Stimulated activated CD4-positive, alpha-beta T cell treated with anti-CD3 and anti-CD28 coated beads, TNF-alpha, amount 100 ng/mL, for 1 hour (primary cell): ENCODE measurements at places on chromosomes 2 and 18.

DNA sequence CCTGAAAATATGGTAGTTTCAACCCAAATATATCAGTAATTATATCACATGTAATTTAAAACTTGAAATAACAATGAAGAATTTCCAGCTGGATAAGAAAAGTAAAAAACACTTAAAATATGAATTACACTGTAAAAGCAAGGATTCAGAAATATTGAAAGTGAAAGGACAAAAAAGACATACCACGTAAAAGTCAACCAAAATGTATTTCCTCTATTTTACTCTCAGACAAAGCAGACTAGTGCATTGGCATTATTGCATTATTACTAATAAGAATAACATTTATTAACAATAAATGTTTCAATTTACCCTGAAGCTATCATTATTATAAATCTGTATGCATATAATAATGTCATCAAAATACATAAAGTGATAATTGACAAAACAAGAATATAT lies 445.1 kb upstream of the TRIB2 start:
- DNase-seq, result no peak

DNA sequence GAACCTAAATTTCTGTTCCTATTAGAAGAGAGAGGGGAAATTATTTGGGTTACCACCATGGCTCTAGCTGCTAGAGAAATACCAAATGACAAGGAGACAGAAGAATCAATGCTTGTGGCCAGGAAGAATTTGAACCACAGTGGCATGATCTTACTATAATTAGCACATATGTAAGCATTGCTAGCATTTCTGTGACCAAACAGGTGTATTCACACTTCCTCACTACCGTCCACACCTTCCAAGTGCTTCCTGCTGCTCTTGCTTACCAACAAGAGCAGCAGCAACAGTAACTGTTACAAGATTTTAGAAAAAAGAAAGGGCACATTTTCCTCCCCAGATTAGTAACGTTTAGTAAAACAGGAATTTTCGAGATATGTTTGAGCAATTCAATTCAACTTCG lies 60.5 kb downstream of the CDH7 start:
- DNase-seq, result no peak

GRCh38 chr2:240557808-240558207 lies at the start of gene ANKMY1:
Gene ANKMY1 (minus strand): TSS chr2:240557988. CDS start chr2:240557335, 653 bp downstream.
- no peak for DNase-seq

GRCh38 chr18:59549503-59550173 lies 147.6 kb downstream of the CCBE1 start:
- DNase-seq, result no peak

DNA sequence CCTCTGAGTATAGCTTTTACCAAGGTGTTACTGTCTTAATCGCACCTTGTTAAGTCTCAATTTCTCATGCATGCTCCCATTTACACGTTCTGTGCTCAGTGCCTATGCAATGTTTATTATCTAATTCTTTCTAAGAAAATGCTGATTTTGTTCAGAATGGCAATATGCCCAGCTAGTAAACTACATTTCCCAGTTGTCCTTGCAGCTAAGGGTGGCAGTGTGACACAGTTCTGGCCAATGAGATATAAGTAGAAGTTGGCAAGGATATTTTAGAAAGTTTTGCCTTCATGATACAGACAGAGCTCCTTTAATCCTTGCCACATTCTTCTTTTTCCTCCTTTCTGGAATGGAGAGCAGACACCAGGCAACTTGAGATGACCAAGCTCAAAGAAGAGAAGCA lies 45.3 kb downstream of the POLE4 start:
- DNase-seq, result no peak

DNA sequence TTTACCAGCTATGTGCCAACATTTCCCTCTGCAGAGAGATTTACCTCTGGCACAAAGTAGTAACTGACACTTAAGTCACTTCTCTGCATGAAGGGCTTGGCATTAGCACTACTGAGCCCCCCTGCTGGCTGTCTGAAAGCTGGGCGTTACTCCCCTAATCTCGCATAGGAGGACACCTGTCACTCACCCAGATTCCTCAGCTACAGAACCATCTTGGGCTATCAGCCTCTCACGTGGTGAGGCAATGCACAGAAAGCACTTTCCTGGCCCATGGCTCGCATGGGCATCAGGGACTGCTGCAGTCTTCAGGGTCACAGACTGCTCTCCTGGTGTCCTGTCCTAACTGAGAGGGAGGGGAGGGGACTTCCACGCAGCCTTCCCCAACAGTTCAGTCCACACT lies 12.0 kb downstream of the SERPINE2 start:
- DNase-seq, result no peak

DNA sequence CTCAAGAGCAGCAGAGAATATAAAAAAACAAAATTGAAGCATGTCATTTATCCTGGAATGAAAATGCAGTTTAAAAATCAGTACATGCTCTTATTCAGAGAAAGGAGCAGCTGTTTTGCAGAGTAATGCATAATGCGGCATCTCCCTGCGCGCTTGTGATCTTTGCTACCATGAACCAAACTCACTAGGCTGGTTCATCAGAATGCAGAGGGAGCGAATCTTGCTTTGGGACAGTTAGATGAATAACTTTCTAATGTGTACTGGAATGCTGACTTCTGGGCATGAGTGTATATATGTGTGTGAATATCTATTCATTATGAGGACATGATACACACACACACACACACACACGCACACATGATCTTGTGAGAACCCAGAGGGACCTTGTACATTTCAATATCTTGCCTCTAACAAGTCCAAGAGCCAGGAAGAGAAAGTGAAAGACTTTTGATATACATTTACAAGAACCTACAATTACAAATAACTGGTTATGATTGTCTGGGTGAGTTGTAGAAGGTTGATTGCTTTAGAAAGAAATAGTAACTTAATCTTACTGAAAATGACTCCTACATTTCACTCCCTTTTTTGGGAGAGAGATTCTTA lies 54.1 kb upstream of the THOC1 start:
- no peak for DNase-seq

- no peak for DNase-seq
Measured at GRCh38 chr2:216216951-216217903, 108.1 kb downstream of the XRCC5 start.

GRCh38 chr2:128369108-128369555 lies 50.5 kb upstream of the HS6ST1 start:
- DNase-seq, result no peak

GRCh38 chr18:3448838-3449511 lies 997 bp upstream of the TGIF1 start:
- no peak for DNase-seq
